ENCODE measurements at places on chromosomes 1 and 21.

DNA sequence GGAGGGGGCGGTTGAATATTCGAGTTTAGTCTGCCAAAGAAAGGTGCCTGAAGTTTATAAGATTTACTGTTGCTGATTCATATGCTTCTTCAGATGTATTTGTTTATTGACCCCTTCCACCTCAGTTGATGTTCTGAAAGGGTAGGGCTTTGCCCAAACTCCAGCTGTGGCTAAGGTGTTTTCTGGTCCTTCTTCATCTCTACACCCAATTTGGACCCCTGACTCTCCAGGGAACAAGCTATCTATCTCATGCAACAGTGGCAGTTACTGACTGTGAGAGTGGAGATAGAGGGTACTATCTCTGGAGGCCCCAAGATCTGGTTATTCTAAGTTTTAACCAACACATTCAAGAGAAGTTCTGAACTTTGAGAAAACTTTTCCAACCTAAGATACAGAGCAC, 12.6 kb upstream of the ALG14 start:
- no peak for DNase-seq

DNA sequence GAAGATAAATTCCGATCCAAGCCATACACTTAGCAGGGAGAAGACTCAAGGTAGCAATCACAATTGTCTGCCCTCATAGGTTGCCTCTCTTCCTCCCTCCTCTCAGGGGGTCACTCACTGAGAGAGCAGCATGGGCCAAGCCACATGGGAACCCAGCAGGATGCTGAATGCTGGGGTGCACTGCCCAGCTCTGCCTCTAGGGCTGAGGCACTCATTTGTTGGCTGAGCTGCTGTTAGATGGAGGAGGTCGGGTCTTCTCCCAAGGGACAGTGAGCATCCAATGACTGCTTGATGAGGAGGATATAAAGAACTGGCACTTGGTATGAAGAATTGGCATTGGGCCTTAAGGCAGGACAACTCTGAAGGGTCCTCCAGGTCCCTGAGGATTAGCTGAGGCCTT, 418.8 kb downstream of the SIPA1L2 start:
- DNase-seq = no peak

DNA sequence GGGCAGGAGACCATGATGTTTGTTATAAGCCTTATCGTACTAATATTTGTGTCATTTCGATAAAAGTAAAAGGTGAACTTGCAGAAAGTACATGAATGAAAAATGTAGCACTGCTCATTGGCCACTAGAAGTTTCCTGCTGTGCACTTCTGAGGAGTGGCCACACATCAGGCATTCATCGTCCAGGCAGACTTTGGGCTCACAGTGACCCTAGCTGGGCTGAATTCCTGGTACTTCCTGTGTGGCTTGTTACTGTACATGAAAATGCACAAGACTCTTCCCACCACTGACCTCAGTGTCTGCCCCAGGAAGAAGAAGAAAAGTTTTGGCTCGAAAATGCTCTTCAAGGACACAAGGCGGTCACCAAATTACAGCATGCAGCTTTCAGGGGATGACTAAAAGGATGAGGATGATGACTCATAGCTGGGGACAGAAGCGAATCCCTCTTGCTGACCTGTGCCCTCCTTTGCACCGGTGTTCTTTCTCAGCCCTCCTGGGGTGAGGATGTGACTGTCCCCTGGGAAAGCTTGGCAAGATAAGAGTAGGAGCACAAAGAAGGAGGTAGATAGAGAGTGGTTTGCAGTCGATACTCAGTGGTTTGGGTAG, 252.4 kb upstream of the KAZN start:
- no peak for DNase-seq

GRCh38 chr1:165265196-165265838, 91.2 kb downstream of the LMX1A start:
- no peak for DNase-seq

GRCh38 chr1:42924851-42925760, 33.6 kb downstream of the SLC2A1 start:
- no peak for DNase-seq

DNA sequence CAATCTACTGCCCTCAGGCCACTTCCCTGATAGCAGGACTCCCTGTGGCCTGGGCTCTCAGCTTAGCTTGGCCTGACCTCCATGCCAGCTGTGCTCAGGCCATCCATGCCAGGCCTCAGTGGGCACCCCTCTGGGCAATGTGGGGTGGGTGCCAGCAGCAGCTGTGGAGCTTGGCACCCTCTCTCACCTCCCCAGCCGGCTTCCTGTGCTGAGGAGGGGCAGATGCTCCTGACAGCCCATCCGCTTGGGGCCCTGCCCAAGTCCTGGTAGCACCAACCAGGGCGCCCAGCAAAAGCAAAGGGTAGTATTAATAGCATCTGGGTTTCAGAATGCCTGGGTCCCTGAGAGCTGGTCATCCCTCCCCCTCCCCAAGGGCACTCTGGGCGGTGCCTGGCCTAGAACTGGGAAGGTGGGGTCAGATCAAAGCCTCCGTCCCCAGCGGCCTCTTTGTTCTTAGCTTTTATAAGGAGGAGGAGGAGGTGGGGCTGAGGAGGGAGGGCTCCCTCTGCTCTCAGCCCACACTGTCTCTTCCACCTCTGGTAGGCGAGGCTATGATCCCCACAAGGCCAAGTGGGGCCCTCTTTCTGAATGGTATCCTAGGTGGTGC, 6.1 kb downstream of the EFNA4 start:
- no peak for DNase-seq

DNA sequence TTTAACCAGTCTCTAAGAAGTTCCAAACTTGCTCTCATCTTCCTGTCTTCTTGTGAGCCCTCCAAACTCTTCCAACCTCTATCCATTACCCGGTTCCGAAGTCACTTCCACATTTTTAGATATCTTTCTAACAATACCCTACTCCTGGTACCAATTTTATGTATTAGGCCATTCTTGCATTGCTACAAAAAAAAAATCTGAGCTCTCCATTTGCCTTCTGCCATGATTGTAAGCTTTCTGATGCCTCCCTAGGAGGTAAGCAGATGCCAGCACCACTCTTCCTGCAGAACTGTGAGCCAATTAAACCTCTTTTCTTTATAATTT, 91.5 kb upstream of the ARTN start:
- DNase-seq = no peak

- peak; percentile 78 for DNase-seq
Measured at GRCh38 chr21:20997636-20998455, at the start of gene NCAM2. Gene NCAM2, plus strand, starts transcription at chr21:20998409.

DNA sequence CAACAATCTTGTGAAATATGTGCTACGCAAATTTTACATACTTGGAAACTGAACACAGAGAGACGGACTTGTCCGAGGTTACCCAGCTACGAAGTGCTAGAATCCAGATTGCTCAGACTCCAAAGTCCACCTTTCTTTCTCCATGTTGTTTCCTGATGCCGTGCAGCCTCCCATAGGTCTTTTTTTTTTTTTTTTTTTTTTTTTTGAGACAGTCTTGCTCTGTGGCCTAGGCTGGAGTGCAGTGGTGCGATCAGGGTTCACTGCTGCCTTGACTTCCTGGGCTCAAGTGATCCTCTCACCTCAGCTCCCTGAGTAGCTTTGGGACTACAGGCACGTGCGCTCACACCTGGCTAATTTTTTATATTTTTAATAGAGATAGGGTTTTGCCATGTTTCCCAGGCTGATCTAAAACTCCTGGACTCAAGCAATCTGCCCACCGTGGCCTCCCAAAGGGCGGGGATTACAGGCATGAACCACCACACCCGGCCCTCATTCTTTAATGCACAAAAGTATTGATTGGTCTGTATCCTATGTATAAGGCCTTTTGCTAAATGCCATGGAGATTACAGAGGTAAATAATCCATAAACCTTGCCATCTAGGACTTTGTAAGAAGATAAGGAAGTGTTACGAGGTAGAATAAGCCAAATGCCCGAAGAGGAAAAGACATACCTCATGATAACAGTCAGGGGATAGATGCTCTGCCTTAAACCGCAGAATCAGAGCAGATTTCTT, 92.8 kb downstream of the C1orf21 start:
- no peak for DNase-seq

DNA sequence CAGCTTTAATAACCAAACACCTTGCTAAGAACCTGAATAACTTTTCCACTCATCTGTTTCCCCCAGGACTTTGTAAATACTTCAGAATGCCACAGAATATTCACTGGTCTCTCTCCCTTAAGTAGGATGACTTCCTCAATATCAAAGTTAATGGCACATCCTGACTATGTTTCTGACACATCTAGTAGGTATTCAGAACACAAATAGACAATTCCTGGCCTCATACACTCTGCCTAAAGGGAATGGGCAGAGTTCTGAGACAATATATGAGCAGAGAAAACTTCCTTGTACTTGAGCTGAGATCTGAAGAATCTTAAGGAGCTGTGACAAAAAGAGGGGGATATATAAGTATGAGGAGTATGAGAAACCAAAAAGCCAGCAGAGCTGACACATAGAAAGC, 34.8 kb downstream of the ANKRD13C start:
- no peak for DNase-seq

GRCh38 chr1:98813738-98814309, 152.3 kb downstream of the SNX7 start:
- DNase-seq = no peak

GRCh38 chr1:32032275-32032615, 18.6 kb downstream of the KHDRBS1 start:
- no peak for DNase-seq

DNA sequence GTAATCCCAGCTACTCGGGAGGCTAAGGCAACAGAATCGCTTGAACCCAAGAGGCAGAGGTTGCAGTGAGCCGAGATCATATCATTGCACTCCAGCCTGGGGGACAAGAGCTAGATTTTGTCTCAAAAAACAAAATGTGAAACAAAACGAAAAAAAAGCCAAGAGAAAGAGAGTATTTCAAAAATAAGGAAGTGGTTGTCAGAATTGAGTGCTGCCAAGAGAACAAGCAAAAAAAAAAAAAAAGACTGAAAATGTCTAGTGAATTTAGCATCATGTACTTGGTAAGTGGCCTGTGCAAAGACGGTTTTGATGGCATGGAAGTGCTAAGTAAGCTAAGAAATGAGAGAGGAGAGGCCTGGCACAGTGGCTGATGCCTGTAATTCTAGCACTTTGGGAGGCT, 14.3 kb downstream of the KPNA6 start:
- no peak for DNase-seq

DNA sequence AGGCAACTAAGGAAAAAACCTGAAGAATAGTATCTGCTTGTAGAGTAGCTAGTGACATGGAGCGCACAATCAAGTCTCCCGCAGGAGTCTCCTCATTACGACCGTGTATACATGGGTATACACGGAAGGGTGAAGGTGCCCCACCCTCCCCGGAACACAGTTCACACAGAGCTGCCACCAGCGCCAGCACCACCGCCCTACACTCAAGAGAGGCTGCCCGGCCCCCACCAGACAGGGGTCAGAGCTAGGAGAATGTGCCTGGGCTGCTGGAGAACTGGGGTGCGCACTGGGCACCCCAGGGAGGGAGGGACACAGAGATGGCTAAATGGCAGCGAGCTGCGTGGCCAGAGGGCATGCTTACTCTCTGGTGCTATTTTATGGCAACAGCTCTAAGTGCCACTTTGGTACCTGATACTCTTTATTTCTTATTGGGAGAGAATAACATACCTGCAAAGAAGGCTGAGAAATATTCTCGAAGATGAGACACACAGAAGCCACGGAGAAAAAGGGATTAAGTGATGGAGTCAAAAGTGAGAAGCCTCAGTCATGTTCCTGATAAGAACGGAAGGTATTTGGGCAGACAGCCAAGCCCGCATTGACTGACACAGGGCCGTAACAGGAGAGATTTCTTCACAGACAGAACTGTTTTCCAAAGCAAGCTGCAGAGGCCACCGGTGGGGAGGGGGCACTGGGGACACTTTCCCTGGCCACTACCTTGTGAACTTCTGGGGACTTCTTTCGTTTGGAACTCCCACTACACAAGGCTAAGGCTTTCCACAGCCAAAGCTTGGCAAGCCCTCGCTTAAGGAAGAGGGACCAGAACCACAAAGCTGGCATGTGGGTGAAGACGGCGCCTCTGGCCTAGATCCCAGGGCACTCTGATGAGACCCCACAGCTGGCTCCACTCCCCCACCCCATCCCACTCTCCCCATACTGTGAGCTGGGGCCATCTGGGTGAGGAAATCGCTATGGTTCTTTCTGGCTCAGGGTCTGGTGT, 108.0 kb downstream of the PGBD5 start:
- DNase-seq = no peak

GRCh38 chr1:228228601-228229074, 20.8 kb downstream of the OBSCN start:
- DNase-seq = no peak

DNA sequence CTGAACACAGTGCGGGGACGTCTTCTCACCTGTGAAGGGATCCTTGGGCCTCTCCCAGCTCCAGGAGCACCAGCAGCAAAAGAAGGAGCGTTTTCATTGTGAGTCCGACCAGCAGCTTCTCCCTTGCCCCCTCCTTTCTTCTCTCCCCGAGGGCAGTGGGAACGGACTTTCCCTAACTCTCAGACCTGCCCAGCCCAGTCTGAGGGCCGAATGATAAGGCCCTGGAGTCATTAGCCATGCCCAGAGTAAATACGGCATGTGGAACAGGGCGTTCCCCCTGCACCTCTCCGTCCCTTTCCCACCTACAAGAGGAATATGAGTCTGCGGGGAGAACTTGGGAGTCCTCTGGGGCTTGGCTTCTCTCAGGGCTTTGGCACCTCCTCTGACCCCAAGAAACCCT, at the start of gene CTSE:
Gene CTSE, minus strand, starts transcription at position 201 of the 400 bp plus-strand sequence. Its CDS starts 104 bp downstream, at position 97.
- DNase-seq = no peak

- DNase-seq = no peak
Measured at GRCh38 chr1:218642033-218642948, 297.2 kb downstream of the TGFB2 start.

DNA sequence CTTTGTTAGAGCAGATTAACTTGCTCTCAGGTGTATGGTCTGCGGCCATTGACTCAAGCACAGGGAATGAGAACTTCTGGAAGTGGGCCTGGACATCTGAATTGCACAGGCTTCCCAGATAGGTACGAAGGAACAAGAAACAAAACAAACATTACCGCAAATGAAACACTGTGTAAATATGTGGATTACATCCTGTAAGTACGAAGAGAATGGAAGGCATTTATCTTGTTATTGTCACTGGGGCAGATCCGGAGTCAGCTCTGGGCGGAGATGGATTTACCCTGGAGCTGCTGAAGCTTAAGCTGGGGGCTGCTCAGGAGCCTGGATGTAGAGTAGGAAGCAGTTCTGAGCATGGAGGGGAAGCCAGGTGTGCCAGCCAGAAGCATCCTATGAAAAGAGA, 6.8 kb downstream of the HES2 start:
- no peak for DNase-seq

- DNase-seq = no peak
Measured at GRCh38 chr21:43034101-43034500, 41.5 kb downstream of the CBS start.

- no peak for DNase-seq
Measured at GRCh38 chr21:44751186-44751798, 39.9 kb upstream of the TSPEAR start.

Data from lung (tissue), 17 donors.